ENCODE measurements at places on chromosomes 4 and X.

DNA sequence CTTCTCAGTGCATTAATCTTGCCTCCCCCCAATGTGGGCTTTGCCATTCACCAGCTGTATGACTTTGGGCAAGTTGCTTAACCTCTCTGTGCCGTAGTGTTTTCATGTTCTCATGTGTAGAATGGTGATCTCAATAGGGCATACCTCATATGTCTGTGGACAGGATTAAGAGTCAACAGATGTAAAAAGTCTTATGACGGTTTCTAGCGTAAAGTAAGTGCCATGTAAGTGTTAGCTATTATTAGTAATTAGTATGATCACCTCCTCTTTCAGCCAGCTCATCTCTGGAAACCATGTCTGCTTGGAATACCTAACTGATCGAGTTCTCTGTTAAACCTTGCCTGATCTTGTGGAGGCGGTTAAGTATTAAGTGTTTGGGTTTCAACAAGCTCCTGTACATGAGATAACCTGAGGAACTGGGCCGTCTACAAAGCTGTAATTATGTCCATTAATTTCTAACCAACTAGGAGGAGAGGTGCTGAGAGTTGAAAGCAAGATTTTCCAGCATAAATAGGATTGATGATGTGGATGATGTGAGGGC is 66.3 kb downstream of the TSC22D3 start:
- no peak for DNase-seq

DNA sequence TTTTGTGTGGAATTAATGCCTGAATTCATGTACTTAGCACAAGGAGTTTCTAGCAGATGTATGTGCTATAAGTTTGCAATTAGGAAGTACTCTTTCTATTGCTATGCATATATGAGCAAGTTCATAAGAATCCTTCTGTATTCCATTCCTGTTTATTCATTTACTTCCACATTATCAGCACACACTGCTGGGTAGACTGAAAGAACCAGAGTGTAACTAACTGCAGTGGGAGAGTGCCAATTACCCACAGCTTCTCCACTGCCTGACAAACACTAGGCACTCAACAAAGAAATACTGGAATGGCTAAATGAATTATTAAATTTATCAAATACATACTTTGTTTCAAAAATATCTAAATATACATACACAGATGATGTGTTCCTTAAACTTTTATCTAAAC is 219.6 kb downstream of the CAMK2D start:
- DNase-seq: no peak

DNA sequence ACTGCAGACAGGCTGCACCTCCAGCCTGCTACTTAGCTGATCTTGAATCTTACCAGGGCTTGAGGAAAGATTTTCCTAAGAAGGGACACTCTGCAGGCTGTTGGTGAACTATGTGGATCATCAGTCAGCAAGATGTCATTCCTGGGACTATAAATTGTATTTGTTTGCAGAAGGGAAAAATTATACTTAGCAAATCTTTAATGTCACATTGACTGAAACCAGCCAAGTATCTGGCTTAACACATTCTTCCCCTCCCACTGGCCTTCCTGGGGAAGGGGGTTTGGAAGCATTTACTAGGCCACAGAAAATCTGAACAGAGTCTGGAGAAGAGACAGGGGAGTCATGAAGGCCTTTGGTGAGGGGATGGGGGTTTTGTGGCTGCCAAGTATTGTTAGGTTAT is 156.7 kb upstream of the EOLA2 start:
- DNase-seq: no peak

- DNase-seq: no peak
Measured at GRCh38 chr4:74531963-74532794, 87.2 kb downstream of the AREG start.

DNA sequence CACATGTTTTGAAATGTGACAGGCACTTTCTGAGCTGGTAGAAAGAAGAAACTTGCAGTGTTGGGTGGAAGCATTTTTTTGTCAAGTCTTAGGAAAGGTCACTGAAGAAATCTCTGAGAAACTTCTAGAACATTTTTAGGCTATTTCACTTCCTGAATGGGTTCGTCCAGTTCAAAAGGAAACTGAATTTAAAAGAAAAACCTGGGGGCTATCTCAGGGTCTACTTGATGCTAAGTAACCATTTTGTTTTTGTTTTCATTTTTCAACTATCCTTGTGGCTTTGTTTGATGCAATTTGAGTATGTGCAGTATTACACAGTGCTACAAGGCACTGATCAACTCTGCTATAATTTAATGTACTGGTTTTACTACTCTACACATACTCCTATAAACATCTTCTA is 34.0 kb upstream of the AMOT start:
- no peak for DNase-seq
